ENCODE measurements at places on chromosomes 1 and 21.

DNA sequence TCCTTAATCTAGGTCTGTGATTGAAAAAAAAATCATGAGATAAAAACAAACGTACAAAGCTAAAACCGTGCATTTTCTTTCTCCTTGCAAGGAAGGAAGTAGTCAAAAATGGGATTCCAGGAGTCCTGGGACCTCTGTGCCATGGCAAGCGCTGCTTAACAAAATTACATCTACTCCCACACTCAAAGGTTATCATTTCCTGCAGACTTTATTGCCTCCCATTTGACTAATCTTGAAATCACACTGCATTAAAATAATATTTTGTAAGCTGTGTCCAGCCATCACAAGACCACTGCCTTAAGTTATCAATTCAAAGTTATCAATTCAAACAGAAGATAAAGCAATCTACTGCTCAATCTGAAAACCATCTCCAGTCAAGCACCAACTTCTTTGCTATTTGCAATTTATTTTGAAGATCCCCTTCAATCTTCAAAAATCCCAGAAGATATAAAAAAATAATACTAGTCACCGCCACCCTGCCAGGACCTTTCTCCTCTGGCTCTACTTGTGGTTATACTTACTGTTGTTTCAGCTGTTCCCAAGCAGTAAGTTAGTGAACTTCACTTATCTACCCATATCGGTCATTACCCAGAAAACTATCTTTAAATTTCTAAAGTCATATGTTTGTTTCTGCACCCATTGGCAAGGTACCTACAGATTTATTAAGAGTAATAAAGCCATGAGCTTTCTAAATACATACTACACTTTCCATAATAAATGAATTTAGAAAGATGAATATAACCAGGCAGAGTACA, 38.1 kb upstream of the RAP1GAP start:
- DNase-seq: no peak

- DNase-seq: no peak
These were observed 64.3 kb downstream of the NIBAN1 start for GRCh38 chr1:184910005-184910404.

DNA sequence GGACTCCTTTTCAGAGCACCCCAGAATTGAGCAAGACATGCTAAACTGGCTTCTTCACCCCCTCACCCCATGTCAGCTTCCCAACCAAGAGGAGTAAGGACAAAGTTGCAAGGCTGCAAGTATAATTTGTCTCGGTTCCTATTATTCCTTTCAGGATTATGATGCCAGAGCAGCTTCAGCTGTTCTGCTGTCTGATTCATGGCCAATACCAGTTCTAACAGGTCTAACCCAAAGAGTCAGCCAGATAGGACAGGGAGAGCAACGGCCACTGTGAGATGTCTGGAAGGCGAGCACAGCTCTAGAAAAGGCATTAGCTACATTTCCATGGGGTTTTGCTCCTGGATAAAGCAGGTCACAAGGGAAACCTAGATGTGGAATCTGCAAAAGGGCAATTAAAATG, 53.3 kb upstream of the HOOK1 start:
- DNase-seq: no peak

- DNase-seq: no peak
These were observed 3.7 kb upstream of the REN start for GRCh38 chr1:204169858-204170257.

DNA sequence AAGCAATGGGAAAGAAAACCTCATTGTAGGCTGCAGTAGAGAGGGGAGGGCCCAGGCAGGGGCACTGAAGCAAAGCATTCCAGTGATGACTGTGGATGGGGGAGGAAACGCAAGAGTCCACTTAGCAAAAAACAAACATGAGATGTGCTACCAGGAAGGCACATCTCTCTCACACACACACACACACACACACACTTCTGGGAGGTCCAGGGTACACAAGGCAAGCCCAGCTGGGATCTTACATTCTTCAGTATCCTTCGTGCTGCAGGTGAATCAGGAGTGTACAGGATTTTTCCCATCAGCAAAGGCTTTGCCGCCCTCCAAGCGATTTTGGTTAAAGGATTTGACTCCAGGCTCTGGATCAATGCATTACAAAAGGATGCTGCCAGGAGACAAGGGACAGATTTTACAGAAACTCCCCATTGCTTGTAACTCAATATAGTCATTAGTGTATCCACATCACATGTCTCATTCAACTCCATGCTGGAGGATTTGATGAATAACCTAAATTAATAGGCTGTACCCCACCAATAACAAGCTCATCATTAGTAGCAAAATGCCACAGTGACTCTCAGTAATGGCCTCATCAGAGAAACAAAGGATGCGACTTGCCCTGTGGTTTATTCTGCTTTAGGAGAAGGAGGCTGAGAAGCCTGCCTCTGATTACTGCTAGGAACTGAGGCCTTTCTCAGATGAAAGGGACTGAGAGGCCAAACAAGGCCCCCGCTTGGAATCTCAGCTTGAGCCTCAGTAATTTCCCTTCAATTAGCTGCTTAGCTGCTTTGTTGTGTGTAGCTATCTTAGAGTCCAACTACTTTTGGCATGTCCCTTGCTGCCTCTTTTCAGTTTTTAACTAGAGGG, 41.6 kb downstream of the ABCA4 start:
- DNase-seq: no peak

DNA sequence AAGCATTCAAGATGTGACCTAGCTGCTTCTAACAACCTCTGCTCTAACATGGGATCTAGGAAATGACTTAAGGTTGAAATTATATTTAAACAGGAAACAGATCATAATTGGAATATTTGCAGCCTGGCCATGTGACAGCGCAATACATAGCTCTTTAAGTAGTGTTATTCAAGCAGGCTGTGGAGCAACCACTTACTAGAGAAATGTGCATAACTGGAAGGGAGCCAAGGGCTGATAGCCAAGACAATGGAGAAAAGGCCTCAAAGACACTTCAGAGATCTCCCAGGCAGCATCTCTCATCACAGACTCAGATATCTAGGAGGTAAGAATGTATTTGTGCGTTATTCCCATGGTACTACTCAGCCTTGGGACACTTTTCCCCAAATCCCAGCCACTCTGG, 823.0 kb upstream of the PRMT6 start:
- DNase-seq: no peak

GRCh38 chr1:149967646-149968045, 31.0 kb upstream of the MTMR11 start:
- no peak for DNase-seq

GRCh38 chr1:56570924-56571372, 8.4 kb downstream of the PLPP3 start:
- no peak for DNase-seq

DNA sequence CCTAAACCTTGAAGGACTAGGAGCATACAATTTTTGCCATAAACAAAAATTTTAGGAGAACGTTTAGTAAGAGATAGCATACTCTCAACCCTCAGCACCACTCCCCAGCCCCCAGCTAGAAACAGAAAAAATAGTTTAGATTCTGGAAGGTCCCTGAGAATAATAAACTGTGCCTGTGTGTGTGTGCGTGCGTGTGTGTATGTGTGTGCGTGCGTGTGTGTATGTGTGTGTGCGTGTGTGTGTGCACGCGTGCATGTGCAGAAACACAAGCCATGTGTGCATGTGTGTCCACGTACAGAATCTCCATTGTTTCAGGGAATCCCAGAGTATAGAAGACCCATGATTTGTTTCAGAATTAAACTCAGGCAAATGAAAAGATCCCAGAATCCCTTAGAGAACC, 62.6 kb downstream of the CASQ2 start:
- no peak for DNase-seq

DNA sequence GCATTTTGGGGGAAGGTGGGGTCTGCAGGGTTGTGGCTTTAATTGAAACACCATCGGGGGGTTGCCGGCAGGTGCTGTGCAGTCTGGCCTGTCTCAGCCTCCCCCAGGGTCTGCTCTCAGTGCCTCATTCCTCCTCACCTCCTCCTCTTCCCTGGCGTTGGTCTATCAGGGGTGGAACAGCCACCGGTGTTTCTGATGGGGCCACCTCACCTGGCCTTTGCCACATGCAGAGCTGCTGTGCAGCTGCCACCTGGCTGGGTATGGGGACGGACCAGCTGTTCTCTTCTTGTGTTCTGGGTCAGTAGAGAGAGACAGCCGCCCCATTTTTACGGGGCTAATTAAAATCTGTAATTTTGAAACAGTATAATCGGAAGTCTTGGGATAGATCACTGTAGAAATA, 53.9 kb downstream of the SPSB1 start:
- no peak for DNase-seq

DNA sequence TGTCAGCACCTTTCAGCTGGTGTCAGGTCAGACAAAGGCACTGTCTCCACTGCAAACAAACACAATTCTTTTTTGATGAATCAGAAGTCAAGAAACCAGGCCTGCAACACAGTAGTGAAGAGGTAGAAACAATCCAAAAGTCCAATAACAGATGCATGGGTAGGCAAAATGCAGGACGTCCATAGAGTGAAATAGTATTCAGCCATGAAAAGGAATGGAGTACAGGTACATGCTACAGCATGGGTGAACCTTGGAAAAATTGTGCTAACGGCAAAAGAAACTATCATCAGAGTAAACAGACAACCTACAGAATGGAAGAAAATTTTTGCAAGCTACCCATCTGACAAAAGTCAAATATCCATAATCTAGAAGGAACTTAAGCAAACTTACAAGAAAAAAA, 26.2 kb upstream of the ZBTB21 start:
- DNase-seq: no peak

- DNase-seq: peak; percentile 86
These were observed 277.3 kb upstream of the FMN2 start for GRCh38 chr1:239814306-239814881.

DNA sequence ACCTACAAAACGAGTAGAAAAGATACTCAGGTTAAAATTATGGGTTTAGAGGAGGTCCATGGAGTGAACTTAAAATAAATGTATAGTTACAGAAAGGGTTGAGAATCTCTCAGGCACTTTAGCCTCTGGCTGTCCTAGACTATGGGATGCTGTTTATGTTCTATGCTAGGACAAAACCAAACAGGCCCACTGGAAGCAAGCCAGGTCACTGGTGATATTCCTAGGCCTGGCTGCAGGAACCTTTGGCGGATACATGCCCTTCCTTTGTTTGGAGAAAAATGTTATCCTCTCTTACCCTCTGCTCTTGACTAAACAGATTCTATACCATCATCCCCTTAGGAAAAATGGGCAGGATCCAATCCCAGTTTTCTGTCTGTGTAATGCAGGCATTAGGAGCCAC, 90.7 kb upstream of the DUSP10 start:
- DNase-seq: no peak

- DNase-seq: no peak
These were observed 14.3 kb downstream of the NADK start for GRCh38 chr1:1763657-1764621.

- no peak for DNase-seq
These were observed 3.7 kb upstream of the UCK2 start for GRCh38 chr1:165823552-165824268.

GRCh38 chr1:243708210-243708609, 141.8 kb downstream of the AKT3 start:
- no peak for DNase-seq

GRCh38 chr1:217140041-217140901, 417.0 kb upstream of the ESRRG start:
- no peak for DNase-seq

- peak; percentile 61 for DNase-seq
These were observed 61.4 kb downstream of the OLFML2B start for GRCh38 chr1:161962091-161962887.

- no peak for DNase-seq
These were observed 538.0 kb downstream of the LTN1 start for GRCh38 chr21:28454564-28455252.

DNA sequence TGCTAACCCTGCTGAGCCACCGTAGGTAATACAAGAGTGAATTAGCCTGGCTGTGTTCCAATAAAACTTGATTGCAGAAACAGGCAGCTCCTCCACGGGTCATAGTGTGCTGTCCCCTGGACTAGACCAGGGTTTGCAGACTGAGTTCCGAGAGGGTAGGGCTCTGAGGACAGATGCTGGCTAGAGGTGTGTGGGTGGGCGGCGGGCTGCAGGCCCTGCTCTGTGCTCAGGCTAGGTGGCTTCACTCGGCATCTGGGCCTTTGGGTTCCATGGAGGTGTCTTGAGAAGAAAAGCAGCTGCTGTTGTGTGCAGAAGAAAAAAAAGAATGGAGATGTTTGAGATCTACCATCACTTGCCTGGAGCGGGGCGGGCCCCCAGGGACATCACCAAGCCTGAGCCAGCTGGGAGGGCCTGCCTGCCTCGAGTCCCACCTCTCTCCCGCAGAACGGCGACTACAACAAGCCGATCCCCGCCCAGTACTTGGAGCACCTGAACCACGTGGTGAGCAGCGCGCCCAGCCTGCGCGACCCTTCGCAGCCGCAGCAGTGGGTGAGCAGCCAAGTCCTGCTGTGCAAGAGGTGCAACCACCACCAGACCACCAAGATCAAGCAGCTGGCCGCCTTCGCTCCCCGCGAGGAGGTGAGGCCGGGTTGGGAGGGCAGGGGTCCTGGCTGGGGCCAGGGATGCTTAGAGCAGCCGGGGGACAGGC, 7.9 kb downstream of the TMEM201 start:
- no peak for DNase-seq

DNA sequence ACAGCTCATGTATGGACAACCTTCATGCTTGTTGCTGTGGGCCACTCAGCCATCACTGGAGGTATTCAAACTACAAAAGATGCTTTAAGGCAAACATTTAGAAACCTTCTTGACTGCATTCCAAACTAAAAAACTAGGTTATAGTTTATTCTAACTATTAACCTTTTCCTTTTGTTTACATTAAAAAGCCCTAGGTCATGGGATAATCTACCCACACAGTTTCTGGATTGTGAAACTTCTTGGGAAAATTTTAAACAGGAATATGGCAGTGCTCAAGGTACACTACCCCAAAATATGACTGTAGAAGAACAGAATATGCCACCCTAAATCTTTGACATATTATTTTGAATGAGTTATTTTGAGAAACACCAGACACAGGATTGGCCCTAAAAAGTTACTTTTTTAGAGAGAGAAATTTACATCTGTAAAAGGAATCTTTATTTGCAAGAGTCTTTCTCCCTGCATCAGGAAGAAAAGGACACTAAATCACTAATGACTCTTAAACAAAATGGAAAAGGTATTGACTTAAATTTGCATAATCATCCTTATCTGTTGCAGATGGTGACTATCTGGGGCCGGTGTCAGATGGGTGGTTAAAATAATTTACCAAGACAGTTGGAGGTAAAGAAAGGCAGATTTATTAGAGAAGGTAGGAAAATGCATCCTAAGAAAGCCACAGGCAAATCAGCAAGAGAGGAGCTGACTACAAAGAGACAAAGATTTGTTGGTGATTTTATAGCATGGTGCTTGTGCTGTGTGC, 25.1 kb upstream of the NUF2 start:
- no peak for DNase-seq
